ENCODE measurements at places on chromosomes 2 and 18.

DNA sequence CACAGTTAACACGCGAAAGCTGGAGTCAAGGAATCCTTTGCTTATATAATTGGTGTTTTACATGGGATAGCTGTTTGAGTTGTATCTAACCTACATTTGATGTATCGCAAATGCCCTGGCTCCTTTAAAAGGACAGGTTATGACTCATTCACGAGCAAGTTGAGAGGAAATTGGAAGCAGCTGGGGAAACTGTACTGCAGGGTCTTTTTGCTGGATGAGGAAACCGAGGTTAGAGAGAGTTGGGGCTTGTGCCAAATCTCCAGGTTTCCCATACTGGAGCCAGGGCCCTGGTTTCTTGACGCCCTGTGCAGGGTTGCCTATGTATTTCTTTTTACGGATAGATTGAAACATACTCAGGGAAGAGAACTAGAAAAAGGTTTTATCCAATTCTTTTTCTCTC, 60.0 kb upstream of the SPTBN1 start:
- no peak for DNase-seq

- DNase-seq: no peak
These were observed 34.1 kb upstream of the ARHGAP25 start for GRCh38 chr2:68700560-68700959.

DNA sequence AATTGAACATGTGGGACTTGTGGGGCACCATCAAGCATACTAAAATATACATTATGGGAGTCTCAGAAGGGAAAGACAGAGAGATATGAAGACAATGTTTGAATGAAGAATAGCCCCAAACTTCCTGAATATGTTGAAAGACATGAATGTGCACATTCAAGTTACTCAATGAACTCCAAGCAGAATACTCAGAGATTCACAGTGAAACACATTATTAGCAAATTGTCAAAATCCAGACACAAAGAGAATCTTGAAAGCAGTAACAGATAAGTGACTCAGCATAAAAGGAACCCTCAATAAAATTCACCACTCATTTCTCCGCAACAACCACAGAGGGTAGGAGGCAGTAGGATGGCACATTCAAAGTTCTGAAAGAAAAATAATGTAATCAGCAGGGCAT, 8.8 kb downstream of the C2orf92 start:
- DNase-seq: no peak

GRCh38 chr2:9310798-9311197, 104.2 kb downstream of the ASAP2 start:
- DNase-seq: no peak

DNA sequence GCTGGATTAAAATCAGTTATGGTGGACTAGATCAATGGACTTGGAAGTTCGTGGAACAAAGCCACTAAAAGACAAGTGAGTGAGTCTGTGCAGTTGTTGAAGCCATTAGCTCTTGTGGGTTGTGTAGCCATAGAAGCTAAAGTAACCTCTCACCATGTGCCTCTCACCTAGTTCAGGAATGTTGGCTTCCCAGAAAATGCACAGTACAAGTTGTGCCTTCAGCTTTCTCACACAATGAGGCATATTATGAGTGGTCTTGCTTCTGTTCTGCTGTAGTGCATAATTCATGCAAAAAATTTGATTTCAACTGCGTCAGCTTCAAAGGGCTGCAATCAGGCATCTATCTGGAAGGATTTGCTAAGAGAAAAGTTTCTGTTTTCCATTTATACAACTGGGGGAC, 26.2 kb downstream of the CERS6 start:
- no peak for DNase-seq

DNA sequence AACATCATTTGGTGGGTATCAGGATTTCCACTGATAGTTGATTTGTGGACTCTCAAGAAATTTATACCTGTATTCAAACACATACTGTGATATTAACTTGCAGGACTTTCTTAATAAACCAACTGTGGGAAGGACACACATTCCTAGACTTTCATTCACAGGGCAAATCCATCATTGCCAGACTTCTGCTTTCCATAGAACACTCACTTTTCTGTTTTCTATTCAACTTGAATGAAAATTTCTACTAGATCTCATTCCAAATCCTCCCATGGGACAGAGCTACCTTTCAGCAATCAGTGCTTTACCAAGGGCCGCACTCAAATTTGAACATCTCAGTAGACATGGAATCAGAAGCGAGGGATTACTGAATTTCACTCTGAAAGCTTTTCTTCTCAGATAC, 612.5 kb downstream of the IRS1 start:
- DNase-seq: no peak

GRCh38 chr2:10879624-10880585, 31.8 kb upstream of the KCNF1 start:
- DNase-seq: no peak

- no peak for DNase-seq
These were observed 918.3 kb downstream of the EPHA4 start for GRCh38 chr2:220653776-220654175.

GRCh38 chr2:119638246-119638645, 40.8 kb upstream of the TMEM177 start:
- DNase-seq: no peak

- DNase-seq: no peak
These were observed 827.5 kb upstream of the CHAC2 start for GRCh38 chr2:52940101-52940500.

GRCh38 chr18:477565-477964, 22.9 kb downstream of the COLEC12 start:
- no peak for DNase-seq

DNA sequence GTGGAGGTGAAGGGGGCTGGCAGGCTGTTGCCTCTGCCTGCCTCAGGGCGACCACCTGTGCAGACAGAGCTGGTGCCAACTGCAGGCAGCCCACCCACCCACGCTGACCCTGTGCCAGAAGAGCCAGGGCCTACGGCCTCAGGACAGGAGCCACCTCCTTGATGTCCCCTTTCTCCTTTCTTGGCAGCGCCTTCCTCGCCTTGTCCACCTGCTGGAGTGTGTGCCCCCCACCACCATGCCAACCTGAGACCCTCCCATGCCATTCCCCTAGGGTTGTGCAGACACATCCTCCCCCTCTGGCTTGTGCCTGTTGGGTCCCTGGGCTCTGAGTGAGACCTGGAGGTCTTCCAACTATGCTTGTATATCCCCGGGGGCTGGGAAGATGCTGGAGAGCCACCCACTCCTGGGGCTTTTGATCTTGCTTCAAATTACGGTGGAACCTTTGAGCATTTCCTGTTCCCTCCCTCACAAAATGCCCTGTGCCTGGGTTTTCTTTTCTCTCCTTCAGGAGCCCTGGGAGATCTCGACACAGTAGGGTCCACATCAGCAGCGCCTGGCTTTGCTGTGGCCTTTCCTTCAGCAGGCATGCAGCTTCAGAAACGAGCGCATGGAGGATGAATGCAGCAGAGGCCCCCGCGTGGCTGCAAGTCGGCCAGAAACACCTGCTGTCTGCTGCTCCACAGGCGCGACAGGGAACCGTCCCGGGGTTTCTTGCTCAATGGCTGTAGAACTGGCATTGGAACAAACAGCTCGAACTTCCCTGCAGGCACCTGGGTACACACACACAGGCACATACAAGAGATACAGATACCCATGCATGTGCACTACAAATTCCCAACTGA, 65.9 kb upstream of the SH3RF3 start:
- no peak for DNase-seq

DNA sequence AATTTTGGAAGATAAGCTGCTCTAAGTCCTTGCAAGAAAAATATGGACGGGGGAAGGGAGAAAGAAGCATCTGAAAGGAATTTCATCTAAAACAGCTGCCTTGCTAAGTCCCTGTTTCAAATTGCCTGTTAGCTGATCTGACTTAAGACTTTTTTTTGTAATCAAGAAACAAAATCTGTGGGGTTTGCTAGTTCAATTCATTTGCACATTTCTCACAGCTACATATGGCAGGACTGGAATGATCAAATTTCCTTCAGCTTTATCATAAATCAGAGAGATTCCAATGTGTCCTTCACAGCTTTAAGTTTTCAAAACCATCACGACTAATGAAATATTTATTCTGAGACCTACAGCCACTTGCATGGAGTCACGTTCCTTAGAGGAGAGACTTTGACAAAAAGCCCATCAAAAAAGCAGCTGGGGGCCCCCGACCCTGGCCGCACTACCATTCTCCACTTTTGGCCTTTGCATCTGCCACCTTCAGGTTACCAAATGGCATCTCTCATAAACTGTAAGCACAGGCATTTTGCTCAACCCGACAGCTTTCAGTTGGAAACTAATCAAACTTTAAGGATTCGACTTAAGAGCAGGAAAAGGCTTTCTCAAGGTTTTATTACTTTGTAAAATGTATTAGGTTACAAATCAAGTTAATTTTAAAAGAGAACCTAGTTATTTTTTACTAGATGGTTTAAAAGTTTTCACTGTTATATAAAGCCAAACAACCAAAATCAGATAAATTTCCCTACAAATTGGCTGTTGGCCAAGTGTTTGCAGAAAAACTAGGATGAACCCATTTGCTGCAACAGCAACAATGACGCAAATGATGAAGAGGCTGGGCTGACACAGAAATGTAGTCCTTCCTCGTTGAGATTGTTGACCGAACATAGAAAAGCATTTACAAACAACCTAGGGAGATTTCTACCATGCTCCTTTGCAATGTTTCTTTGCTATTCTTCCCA, 100.4 kb upstream of the RND3 start:
- no peak for DNase-seq

GRCh38 chr2:22221006-22221405, 1097.2 kb downstream of the TDRD15 start:
- no peak for DNase-seq

GRCh38 chr2:39584283-39584965, 81.3 kb upstream of the TMEM178A start:
- DNase-seq: no peak

DNA sequence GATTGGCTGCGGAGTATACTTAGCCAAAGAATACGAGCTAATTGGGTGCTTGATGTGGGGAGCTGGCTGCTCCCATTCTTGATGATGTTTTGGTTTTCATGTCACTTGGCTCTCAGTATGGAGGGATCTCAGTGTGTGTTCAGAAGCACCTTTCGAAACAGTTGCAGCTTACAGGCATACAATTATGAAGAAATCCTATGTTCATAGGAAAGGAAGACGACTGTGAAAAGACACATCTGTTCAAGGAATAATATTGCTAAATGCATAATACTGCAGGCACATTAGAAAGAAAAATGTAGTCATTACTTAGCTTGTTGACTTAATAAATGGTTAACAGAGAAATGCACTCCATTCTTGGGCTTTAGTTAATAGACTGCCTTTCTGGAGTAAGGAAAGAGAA, 4.1 kb downstream of the LRRC30 start:
- no peak for DNase-seq

DNA sequence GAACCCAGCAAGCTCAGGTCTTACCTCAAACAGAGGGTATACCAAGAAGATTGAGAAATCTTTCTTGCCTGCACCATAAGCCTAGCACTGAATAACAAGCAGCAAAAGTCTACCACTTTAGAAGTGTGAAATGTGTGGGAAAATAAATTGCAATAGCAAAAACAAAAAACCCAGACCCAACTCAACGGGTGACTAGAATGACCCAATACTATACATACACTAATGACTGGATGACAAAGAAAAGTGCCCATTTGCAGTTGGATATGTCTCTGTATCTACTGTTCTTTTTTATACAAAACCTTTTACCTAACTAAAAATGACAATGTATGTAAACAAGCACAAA, 950.6 kb downstream of the TRIB2 start:
- DNase-seq: no peak

DNA sequence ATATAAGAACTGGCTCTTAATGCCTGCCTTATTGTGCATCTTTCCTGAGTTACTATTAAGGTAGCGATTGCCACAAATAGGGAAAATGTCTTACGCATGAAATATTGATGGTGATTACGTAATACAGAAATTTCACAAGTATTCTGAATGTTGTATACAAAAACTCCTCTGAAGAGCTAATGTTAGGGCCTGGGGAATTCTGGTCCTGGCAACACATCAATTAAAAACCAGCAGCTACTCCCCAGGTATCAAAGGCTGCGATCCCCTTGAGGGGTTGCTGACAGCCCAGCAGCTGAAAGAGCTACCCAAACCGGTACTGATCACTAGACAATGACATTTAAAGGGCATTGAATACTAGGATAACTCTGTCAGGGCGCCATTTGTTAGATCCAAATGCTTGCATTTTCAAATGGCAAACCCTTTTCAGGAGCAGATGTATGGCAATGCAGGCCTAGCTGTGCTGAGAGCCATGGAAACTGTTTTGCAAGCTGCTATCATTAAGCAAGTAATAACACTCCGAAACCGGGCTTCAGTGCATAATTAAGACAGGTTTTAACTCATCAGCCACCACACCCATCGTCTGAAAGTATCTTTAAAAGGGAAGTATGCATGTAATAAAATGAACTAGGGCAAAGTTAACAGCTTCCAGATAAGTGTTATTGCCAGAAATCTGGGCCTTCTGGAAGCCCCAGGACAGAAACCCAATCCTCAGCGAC, 78.4 kb downstream of the CLHC1 start:
- no peak for DNase-seq

DNA sequence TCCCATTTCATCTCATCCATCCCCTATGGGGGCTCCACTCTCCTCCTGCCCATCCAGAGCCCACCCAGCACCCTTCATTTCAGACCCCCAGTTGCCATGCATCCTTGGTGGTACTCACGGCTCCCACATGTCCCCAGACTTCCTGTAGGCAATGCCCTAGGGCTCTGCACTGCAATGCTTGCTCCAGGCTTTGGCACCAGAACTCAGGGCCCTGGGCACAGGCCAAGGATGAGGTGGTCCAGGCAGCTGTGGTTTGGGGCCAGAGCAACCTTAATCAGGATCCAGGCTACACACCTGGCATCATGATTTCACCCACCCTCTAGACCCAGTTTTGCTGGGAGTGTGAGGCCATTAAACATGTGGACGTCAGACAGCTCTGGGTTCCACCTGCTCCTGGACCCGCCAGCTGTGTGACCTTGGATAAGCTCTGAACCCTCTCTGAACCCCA, 414 bp downstream of the SFTPB start:
- no peak for DNase-seq

GRCh38 chr18:13522256-13522655, 204.1 kb downstream of the FAM210A start:
- no peak for DNase-seq

GRCh38 chr18:28080876-28081300, 96.0 kb downstream of the CDH2 start:
- DNase-seq: no peak

DNA sequence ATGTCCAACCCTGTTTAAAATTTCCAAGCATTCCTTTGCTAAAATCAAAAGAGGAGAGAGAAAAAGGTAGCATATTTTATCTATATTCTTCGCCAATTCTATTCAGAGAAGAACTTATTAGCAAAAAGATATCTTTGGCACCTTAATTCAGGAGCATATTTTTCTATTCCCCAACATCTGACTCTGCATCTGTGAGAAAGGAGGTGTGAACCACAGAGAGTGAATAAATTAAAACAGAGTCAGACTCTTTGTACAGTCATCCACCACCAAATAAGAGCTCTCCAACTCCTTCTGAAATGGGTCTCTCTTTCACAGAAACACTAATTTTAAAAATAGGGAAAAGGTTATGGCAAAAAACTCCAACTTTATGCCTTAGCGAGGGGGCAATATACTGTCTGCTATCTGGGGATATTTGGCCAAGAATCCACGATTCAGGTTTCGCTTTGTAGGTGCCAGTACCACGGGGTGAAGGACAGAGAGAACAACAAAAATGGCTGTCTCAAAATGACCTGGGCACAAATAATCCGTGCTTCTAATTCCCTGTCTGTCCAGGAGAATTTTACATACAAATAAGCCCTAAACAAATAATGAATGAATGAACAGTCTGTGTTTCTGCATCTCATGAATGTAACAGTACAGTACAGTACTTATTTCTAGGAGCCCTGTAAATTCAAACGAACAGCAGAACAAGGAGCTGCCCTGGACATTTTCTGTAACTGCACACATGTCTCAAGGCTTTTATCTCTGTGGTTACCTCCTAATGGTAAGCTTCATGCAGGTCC, 43.4 kb downstream of the EPB41L3 start:
- DNase-seq: no peak
